ENCODE measurements at places on chromosomes 2 and 18. TPM values are rescaled to one million over a fixed set of nuclear protein-coding genes. Genes with fewer than 3 reads are reported as not detected.

ANKRD29 gene
- polyA plus RNA-seq: 2.5 TPM

ZNF24 gene
- polyA plus RNA-seq: 12.0 TPM

GKN1 gene
- not detected for polyA plus RNA-seq

B4GALT6 gene
- polyA plus RNA-seq: 1.2 TPM

RIT2 gene
- polyA plus RNA-seq: not detected

GRCh38 chr2:16330571-16330970, 335.1 kb downstream of the CYRIA start:
- no peaks in the 10 kb centered on the region for H3K27me3 ChIP-seq
- no peak overlapping the region for H3K4me3 ChIP-seq
- H3K27ac ChIP-seq: no peak overlapping the region
- H3K4me1 ChIP-seq: no peaks in the 10 kb centered on the region

DNA sequence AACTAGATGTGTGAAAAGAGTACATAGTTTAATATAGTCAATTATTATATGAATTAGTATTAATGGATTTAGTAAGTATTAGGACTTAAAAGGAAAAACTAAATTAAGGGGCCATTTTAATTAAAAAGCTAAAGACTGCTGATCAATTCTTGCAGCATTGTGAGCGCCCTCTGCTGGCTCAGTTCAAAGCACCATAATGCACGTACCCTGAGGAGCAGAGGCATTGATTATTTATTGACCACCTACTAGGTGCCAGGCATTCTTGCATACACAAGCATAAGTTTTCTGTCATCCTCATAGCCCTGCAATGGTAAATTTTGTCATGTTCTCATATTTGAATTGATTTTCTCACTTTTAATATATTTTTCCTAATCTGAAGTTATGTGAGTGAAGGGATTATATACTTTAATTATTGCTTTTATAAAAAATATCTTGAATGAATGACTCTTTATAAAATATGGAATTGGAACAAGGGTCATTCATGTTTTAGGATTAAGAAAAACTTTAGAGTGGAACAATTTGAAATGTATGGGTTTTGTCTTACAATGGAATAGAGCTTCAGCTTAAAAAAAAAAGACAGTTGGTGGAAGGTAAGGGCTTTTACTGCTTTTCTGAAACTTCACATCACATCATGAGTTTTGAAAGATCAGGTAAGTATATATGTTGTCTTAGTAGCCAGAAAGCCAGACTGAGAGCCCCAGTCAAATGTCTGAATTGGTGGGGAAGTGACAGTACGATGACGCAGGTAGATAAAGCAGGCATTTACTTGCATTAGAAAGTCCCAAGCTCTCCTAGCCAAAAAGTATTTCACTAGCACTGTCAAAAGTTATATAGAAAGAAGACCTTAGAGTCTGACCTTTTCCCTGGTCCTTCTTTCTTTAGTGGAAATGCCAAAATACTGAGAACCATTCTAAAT, 9.7 kb downstream of the ITGA4 start:
- peak; percentile 68 for DNase-seq
- H3K27ac ChIP-seq: no peak overlapping the region
- H3K36me3 ChIP-seq: no peaks in the 10 kb centered on the region
- H3K27me3 ChIP-seq: no peaks in the 10 kb centered on the region
- no peaks in the 10 kb centered on the region for H3K4me1 ChIP-seq

DNA sequence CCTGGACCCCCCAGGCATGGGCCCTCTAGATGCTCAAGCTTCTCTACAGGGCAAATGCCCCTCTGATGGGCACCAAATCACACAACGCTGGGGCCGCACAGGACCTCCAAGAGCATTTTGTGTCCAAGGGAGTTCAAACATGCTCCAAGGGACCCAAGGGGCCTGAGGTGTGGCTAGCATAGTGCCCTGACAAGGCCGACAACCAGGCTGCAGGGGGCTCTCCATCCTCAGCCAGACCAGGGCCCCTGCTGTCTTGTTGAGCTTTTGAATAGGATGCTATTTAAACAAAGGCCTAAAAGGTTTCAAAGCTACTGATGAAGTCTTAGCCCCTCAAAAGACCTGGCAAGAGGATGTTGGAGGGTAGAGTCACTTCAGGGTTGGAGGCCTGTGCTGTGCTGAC, 33.1 kb downstream of the EN1 start:
- DNase-seq: no peak
- no peak overlapping the region for H3K27ac ChIP-seq
- no peaks in the 10 kb centered on the region for H3K4me1 ChIP-seq
- H3K4me3 ChIP-seq: no peak overlapping the region

- peaks cover 13% of the 10 kb centered on the region for H3K4me1 ChIP-seq
- no peaks in the 10 kb centered on the region for H3K36me3 ChIP-seq
- no peak for DNase-seq
- H3K27ac ChIP-seq: peak overlapping the region; percentile 95
Observed at GRCh38 chr2:44170311-44170717, 1.6 kb downstream of the PPM1B start.

GRCh38 chr2:120760446-120761135, 24.9 kb downstream of the GLI2 start:
- DNase-seq: peak; percentile 79
- no peaks in the 10 kb centered on the region for H3K27me3 ChIP-seq
- no peak overlapping the region for H3K4me3 ChIP-seq
- no peak overlapping the region for H3K27ac ChIP-seq
- H3K36me3 ChIP-seq: no peaks in the 10 kb centered on the region
- peaks cover 30% of the 10 kb centered on the region for H3K4me1 ChIP-seq

DNA sequence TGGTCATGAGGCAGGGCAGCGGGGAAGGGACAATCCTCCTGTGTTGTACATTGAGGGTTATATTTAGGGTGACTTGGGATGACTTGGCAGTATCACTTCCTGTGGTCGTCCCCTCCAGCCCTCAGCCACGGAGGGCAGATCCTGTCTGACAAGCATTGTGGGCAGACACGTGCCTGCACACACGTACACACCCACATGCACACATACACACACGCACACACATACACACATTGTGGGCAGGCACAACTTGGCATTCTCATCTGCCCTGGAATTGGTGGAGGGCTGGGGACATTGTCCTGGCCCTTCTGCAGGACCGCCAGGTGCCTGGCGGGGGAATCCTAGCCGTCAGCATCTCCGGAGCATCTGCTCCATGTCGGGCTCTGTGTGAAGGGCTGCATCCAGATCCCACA, 47.6 kb downstream of the ODC1 start:
- H3K27ac ChIP-seq: peak overlapping the region; percentile 60
- H3K27me3 ChIP-seq: no peaks in the 10 kb centered on the region
- no peak overlapping the region for H3K4me3 ChIP-seq
- H3K4me1 ChIP-seq: peaks cover 39% of the 10 kb centered on the region

- no peaks in the 10 kb centered on the region for H3K4me1 ChIP-seq
- H3K27ac ChIP-seq: peak overlapping the region; percentile 97
- H3K36me3 ChIP-seq: no peaks in the 10 kb centered on the region
- H3K4me3 ChIP-seq: peak overlapping the region; percentile 97
Observed at GRCh38 chr2:27427863-27428212, 593 bp upstream of the NRBP1 start.

- no peak overlapping the region for H3K27ac ChIP-seq
- H3K27me3 ChIP-seq: no peaks in the 10 kb centered on the region
- peaks cover 62% of the 10 kb centered on the region for H3K4me1 ChIP-seq
- H3K4me3 ChIP-seq: no peak overlapping the region
- no peak for DNase-seq
Observed at GRCh38 chr2:207253666-207254345, 88.1 kb upstream of the KLF7 start.

Measured in sigmoid colon (tissue), 7 donors.